ENCODE measurements at places on chromosomes 6 and 20.

- DNase-seq = no peak
These were observed 336.6 kb downstream of the QKI start for GRCh38 chr6:163751032-163751525.

DNA sequence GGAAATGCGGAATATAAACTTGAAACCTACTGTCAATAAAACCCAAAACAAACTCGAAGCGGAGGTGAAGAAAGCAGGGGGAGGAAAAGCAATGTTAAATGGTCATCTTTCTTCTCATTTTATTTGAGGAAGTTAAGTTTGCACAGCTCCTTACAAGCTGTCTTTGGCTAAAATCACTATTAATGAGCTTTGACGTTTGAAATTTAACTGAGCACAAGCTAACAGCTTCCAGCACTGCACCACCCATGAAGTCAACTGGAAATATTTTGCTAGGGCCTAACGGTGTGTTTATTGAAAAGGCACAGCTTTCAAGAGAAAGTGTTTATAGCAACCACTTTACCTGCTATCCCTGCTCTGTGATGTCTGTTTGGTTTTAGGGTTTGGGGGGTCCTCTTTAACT is 103.8 kb downstream of the PKHD1 start:
- no peak for DNase-seq

GRCh38 chr6:109760208-109760607 is 69.1 kb downstream of the FIG4 start:
- DNase-seq = no peak

- DNase-seq = no peak
These were observed 286.9 kb downstream of the PTPRK start for GRCh38 chr6:128233531-128233930.

- DNase-seq = no peak
These were observed 476.8 kb upstream of the ADGRB3 start for GRCh38 chr6:68158256-68158655.

GRCh38 chr6:50062051-50062450 is 12.3 kb upstream of the DEFB112 start:
- no peak for DNase-seq

- no peak for DNase-seq
These were observed 5.7 kb downstream of the KCNK5 start for GRCh38 chr6:39223555-39223954.

DNA sequence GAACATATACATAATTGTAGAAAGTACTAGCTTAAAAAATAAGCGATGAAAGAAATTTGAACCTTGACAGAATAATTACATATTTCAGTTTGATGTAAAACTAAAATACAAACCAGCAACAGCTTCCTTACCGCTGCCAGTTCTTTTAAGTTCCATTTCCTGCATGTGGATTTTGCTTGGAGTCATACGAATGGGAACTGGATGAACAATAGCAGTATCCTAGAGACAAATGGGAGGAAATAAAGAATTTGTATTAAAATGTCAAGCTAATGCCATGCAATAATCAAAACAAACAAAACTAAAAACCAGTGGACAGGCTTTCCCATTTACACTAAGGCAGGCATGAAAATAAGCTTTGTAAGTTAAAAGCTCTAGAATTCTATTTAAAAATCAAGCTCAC is 67.1 kb downstream of the REPS1 start:
- no peak for DNase-seq

DNA sequence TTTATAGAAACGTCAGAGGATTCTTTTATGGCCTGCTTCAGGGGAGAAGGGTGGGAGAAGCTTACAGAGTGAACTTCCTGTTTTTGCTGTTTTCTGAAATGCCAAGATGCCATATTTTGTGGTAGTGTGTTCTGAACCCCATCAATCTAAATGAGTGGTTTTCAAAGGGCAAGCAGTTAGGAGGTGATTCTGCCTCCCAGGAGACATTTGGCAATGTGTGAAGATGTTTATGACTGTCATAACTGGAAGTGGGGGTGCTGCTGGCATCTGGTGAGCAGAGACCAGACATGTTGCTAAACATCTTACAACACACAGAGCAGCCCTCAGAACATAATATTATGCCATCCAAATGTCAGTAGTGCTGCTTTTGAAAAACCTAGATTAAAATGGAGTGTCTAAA is 6.0 kb upstream of the PRL start:
- DNase-seq = no peak

DNA sequence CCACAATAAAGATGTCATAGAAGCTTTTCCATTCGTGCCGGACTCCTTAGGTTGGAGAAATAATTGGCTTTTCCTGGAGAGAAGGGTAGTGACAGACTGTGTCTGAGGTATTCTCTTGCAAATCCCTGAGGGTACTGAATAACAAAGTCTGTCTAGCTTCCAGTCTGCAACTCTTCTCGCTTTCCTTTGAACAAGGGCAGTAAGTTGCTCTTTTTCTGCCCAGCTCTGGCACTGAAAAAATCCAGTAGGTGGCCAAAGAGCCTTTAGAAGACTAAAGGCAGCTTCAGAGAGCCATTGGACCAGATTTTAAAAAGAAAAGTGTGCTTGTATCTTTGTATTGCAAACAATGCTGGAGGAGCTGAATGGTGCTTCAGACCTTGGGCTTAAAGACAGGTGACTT is 20.7 kb upstream of the RREB1 start:
- no peak for DNase-seq

DNA sequence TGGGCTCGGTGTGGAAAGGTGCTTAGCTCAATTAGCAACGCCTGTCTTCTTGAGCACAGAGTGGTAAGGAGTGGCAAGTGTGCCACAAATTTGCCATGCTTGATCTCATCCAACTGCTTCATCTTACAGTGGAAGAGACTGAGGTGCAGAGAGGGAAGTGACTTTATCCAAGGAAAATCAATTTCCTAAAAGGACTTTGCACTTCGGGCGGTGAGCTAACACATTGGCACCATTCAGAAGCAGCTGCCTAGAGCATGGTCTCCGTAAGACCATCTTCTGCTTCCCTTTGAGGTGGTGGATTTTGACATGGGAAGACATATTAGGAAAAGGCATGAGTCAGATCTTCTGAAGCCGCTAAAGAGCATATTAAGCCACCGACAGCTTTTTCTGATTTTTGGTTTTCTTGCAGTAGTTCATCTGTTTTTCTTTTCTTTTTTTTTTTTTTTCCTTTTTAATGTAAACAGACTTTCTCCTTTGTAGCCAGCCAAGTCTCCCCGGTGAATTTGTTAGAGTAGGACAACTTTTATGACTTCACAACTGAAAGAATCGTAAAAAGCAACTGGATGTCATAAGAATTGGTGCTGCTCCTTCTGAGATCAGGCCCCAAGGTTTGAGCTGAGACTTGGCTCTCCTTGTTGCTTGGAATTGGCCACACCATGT is 273.2 kb downstream of the CDC5L start:
- no peak for DNase-seq

Measured in stimulated activated CD4-positive, alpha-beta T cell treated with anti-CD3 and anti-CD28 coated beads, Interleukin-1b, Interleukin-23, amount 100 ng/mL, for 1 hour (primary cell).